ENCODE measurements at places on chromosomes 5 and 9.

- no peak for DNase-seq
Observed at GRCh38 chr5:51379331-51379700, 3.9 kb upstream of the ISL1 start.

GRCh38 chr9:88968799-88969198 lies 22.5 kb upstream of the S1PR3 start:
- no peak for DNase-seq

- no peak for DNase-seq
Observed at GRCh38 chr9:121324755-121325154, 45.3 kb downstream of the STOM start.

DNA sequence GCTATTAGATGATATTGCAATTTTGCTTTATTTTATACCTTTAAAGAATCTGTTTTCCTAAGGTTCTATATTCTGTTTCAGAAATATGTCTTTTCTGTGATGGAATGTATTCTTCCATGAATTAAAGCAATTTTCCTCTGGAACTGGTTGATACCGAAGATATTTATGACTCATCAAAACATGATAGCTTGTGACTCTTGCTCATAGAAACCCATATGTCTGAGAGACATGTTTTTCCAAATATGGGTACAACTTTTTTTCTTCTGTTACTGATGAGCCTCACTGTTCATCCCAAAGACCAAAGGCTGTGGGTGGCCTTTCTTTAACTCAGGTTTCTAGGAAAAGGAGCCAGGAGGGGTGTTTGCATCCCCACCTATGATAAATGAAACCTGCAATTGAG lies 126.1 kb upstream of the PAPPA start:
- no peak for DNase-seq

DNA sequence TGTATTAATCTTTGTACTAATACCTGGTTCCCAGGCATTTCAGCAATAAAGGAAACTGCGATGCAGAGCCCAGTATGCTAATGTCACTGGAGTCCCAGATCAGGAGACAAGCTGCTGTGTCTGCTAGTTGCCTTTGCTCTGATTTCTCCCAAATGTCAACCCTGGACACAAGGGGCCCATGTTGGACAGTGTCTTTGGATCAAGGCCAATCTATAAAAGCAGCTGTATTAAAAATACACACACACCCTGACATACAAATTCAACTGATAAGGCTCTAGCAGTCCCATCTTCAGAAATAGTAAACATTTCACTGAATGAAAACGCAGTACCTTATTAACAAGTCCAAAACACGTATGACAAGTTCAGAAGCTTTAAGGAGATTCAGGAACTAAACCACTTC lies 18.9 kb downstream of the LHFPL2 start:
- no peak for DNase-seq

Measured in stimulated activated CD4-positive, alpha-beta T cell treated with anti-CD3 and anti-CD28 coated beads, TNF-alpha, amount 100 ng/mL, for 24 hours (primary cell).